Parietal lobe (tissue), 2 donors: ENCODE measurements at places on chromosomes 13 and 19. TPM values are rescaled to one million over a fixed set of nuclear protein-coding genes. Genes with fewer than 3 reads are reported as not detected.

The SMIM44 gene
- total RNA-seq, result not detected

The FGF22 gene
- 0.63 TPM for total RNA-seq

The SHISA7 gene
- total RNA-seq, result 8.5 TPM

The KLF5 gene
- 1.3 TPM for total RNA-seq

The ZNF492 gene
- total RNA-seq, result 5.6 TPM

The REX1BD gene
- 26.9 TPM for total RNA-seq

The CYP4F12 gene
- not detected for total RNA-seq

The CGB7 gene
- not detected for total RNA-seq

The CEACAM6 gene
- not detected for total RNA-seq

The HSPH1 gene
- 102 TPM for total RNA-seq

The ZNF772 gene
- 77.3 TPM for total RNA-seq

The ZNF470 gene
- total RNA-seq, result 29.7 TPM

The TLE6 gene
- total RNA-seq, result 1.9 TPM

The ZMYM2 gene
- 228 TPM for total RNA-seq

The ZNF541 gene
- total RNA-seq, result under 0.01 TPM

The TUBB4A gene
- 215 TPM for total RNA-seq

The ZNF578 gene
- 36.6 TPM for total RNA-seq

The MAG gene
- 0.31 TPM for total RNA-seq

The ZFP30 gene
- total RNA-seq, result 109 TPM

The ERFL gene
- total RNA-seq, result not detected

The AKT2 gene
- 131 TPM for total RNA-seq

The FUZ gene
- total RNA-seq, result 20.0 TPM

The ZNF560 gene
- 0.63 TPM for total RNA-seq

The SLAIN1 gene
- 525 TPM for total RNA-seq

The LIG1 gene
- total RNA-seq, result 46.3 TPM

The LCP1 gene
- 4.4 TPM for total RNA-seq

The LENG9 gene
- total RNA-seq, result 3.4 TPM

The MEF2B gene
- total RNA-seq, result 0.31 TPM

The GSX1 gene
- not detected for total RNA-seq

The CLEC4G gene
- total RNA-seq, result not detected

The ATP8B3 gene
- total RNA-seq, result under 0.01 TPM

The GET3 gene
- 45.4 TPM for total RNA-seq

The PTPRS gene
- total RNA-seq, result 320 TPM

The PEAK3 gene
- total RNA-seq, result not detected

The DAND5 gene
- total RNA-seq, result not detected

The ZNF730 gene
- 26.0 TPM for total RNA-seq
